ENCODE measurements at places on chromosomes 6 and 20.

DNA sequence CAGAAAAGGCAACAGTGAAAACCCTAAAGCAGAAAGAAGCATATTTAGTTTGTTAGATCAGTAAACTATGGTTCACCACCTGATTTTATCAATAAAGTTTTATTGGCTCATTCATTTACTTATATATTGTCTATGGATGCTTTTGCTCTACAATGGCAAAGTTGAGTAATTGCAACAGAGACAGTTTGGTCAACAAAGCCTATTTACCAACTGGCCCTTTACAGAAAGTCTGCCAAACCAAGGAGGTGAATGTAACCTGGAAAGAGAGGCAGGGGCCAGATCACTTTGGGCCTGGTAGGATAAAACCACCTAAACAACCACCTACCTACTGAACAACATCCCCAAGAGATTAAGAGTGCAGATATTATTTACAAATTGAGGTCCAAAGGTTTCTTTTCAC is 19.4 kb downstream of the SAYSD1 start:
- no peak for DNase-seq

GRCh38 chr6:148466158-148466557 is 123.5 kb downstream of the SASH1 start:
- DNase-seq, result peak; percentile 43

GRCh38 chr6:152309648-152310047 is 327.5 kb downstream of the SYNE1 start:
- no peak for DNase-seq

DNA sequence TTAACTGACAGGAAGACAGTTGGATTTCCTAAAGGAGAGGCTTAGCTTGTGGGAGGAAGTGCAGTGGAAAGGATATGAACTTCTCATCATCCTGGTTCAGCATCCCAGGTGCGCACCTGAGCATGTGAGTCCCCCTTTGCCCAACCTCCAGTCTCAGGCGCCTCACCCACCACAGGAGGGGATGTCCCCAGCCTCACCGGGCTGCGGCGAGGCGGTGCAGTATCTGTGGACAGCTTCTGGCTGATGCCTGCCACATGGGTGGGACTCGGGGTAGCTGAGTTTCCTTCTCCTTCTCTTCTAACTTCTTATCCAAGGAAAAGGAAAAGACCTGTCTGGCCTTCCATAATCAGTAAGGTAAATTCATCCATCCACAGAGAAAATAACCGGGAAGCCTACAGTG is 539.3 kb upstream of the AGPAT4 start:
- DNase-seq, result no peak

- DNase-seq, result no peak
These were observed 45.7 kb upstream of the SMIM28 start for GRCh38 chr6:138331984-138332383.

GRCh38 chr6:78709021-78709420 is 158.3 kb upstream of the IRAK1BP1 start:
- DNase-seq, result no peak

DNA sequence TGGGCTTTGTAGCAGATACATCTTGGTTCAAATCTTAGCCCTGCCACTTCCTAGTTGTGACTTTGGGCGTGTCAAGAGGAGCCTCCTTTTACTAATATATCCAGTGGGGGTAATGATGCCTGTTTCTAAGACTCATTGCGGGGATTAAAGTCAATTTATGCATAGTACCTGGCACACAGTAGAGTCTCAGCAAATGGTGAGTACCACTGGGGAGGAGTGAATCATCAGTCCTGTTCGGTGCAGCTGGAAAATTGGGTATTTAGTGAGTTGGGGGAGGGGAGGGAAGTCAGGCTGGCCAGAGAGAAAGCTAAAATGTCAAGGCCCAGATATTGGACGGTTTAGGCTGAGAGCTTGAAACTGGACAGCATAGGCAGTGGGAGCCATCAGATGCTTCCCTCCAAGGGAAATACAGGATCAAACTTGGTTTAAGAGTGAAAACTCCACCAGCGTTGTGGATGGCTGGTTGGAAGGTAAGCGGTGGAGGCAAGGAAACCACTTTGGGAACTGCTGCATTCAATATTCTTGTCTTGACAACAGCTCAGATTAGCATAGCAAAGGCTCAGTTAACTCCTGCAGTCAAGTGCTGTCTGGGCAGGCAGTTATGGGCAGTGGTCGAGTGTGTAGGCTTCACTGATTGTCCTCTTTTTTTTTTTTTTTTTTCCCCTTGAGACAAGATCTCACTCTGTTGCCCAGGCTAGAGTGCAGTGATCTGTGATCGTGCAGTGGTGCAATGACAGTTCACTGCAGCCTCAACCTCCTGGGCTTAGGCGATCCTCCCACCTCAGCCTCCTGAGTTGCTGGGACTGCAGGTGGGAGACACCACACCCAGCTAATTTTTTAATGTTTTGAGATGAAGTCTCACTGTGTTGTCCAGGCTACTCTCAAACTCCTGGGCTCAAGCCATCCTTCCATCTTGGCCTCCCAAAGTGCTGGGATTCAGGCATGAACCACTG is 12.9 kb downstream of the PPP1R16B start:
- DNase-seq, result no peak

GRCh38 chr6:29743025-29743424 is 19.8 kb downstream of the HLA-F start:
- DNase-seq, result no peak

GRCh38 chr20:63463400-63464288 is 8.8 kb downstream of the KCNQ2 start:
- no peak for DNase-seq

DNA sequence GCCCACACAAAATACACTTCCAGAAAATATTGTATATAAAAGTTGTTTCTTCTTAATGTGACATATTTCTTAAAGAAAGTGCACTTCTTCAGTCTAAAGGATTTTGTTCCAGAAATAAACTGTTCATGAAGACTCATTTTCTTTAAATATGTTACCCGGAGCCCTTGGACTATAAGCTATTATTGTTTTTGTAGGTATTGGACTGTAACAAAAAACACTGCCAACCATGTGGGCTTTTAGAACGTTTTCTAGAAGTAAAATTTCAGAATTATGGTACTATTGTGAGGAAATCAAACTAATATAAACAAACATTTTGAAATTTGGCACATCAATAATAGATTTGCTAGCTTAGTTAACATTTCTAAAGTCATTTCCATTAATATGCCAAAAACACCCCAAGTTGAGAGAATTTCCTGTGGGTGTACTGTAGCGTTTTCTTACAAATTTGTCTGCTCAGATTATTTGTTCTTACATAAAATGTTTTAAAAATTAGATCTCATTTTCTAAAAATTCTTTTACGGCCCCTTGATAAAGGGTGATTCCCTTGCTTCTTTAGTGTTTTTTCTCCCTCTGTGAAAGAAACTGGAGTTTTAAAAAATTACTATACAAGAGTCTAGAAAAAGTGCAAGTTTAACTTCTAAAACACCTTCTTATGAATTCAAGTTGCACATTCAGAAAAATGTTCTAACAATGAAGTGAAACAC is 3.4 kb downstream of the NKX2-4 start:
- no peak for DNase-seq

DNA sequence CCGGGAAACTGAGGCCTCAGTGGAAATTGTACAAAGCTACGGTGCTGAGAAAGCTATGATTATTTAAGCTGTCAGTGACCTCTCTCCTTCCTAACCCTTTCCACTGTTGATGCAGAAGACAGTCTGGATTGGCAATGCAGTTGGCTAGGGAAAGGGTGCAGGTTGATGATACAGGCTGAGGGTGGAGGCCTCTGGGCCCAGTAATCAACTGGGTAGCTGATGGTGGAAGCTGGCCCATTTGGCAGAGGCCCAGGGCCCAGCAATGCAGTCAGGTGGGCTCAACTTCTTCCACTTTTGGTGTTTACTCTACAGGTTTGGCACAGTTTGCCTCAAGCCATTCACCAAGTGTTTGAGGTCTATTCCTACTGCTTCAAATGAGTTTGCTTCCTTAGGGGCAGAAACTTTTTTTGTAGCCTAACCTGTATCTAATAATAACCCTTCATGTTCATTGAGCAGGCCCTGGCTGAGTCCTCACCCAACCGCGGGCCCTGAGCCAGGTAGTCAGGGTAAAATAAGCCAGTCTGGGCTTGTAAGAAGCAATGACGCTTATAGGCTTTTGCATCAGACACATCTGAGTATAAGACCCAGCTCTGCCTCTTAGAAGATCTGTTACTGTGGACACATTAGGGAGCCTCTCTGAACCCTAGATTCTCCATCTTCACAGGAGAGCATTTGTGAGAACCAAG is 12.1 kb downstream of the BCL2L1 start:
- DNase-seq, result peak; percentile 70

- DNase-seq, result no peak
These were observed 263.8 kb downstream of the BTBD9 start for GRCh38 chr6:38375937-38376336.

DNA sequence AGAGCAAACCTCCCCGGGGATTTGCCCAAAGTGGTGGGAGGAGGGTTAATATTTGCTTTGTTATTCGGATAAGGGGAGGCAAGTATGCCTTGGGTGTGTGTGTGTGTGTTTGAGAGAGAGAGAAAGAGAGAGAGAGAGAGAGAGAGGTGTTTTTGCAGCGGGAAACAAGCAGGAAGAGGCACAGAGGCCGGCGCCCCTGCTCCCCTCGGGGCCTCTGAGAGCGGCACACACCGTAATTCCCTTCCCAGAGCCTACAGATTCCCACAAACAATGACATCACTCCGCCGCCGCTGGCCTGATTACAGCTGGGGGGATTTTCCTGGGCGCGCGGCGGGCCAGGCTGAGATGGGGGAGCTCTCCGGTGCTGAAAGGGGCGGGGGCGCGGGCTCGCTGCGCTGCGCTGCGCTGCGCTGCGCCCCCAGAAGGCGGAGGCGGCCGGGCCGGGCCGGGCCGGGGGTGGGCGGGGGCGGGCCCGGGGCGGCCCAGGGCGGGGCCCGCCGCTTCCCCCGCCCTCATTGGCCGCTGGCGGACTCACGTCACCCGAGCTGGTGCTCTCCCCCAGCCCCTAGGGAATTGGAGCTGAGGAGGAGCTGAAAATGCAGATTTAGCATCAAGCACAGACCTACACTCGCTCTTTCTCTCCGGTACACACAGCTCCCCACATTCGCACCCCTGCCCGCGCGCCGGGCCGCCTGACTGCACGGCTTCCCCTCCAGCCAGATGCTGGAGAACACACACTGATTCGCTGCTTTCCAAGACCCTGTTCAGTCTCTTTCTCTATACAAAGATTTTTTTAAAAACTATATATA is at the start of gene PCSK2:
Gene PCSK2, plus strand, starts transcription at position 631 of the 809 bp plus-strand sequence. CDS start 266 bp downstream, outside the sequence.
- DNase-seq, result peak; percentile 38

- DNase-seq, result no peak
These were observed 39.0 kb upstream of the SASH1 start for GRCh38 chr6:148303616-148304015.

DNA sequence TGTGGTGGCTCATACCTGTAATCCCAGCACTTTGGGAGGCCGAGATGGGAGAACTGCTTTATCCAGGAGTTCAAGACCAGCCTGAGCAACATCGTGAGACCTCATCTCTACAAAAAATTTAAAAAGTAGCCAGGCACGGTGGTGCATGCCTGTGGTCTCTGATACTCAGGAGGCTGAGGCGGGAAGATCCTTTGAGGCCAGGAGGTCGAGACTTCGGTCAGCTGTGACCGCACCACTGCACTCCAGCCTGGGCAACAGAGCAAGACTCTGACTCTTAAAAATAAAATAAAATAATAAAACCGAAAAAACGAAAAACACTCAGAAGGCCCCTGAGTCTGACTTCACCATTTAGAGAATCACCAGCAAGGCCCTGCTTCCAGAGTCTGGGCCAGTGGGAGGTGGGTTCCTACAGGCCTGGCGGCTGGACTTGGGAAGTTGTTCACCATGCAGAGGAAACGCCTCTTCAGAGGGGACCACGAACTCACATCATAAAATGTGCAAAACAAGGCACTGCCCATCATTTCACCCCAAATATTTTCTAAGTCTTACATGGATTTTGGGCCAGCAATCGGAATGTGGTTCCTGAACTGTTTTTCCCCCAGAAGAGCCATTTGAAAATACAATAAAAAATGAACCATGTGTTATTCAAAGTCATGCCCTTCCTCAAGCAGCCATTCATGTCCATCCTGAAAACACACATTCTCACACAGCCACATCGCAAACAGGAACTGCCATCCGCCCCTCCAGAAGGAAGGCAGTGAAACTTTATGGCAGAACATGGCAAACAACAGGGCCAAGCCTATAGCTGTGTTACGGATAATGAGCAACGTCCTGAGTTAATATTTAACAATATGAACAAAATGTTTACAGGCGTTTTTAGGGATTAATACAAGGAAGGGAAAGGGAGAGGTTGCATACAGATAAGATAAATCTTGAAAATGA is 57.8 kb downstream of the SLC22A23 start:
- no peak for DNase-seq

- no peak for DNase-seq
These were observed 14.7 kb downstream of the GTPBP2 start for GRCh38 chr6:43614396-43614730.

GRCh38 chr6:85390105-85390728 is 59.7 kb upstream of the NT5E start:
- peak; percentile 83 for DNase-seq

DNA sequence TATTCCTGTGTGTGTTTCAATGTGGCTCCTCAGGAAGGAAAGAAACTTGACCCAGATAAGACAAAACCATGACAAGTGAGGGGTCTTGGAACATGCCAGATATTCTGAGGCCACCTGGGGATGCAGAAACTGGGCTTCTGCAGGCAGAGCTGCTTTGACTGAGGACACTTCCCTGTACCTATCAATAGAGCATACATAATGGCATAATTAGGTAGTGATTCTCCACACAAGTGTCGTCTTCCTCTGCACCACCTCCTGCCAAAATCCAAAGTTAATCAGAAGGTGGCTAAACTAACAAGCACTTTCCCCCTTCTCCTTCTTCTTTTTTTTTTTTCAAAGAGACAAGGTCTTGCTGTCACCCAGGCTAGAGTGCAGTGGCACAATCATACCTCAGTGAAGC is 97.1 kb downstream of the KIF13A start:
- DNase-seq, result no peak

DNA sequence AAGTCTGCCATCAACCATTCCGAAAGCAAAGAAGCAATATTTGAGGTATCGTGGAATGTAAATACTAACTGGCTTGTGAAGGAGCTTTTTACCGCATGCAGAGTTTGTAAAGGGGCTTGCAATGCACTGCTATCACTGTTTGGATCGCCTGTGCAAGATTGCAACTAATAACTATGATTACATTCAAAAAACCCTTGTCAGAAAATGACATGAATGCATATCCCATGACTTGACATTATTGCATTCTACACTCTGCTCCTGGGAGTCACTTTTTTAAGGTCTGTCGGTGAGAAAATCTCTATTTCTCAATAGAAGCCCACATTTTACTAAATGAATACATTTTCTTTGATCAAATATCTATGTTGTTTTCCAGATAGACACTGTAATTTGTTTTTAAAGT is 335.4 kb upstream of the SPTLC3 start:
- DNase-seq, result no peak

GRCh38 chr6:26284537-26285142 is 80.4 kb upstream of the BTN3A2 start:
- peak; percentile 39 for DNase-seq

GRCh38 chr20:36017048-36017951 is 48.9 kb downstream of the CNBD2 start:
- DNase-seq, result peak; percentile 98
